ENCODE measurements at places on chromosomes 4 and X.

- DNase-seq = no peak
Observed at GRCh38 chr4:99891351-99891750, 2.9 kb downstream of the LAMTOR3 start.

DNA sequence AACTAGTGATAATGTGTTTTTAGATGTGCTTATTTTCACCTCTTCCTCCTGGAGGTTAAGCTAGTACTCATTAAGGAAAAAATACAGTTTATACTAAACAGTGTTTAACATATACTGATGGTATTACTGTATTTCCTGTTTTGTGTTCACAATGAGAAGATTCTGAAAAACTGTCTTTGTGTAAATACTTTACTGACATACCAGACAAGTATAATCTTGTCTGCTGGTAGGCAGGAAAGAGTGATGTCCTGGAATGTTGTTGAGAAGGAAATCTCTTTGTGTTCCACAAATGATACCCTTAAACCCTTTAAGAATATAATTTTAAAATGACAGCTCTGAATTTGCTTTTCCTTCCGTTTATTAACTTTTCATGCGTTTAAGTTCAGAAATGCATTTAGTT is 205.5 kb upstream of the NUDT6 start:
- no peak for DNase-seq

- DNase-seq = no peak
Observed at GRCh38 chr4:22339491-22339890, 176.4 kb downstream of the ADGRA3 start.

GRCh38 chr4:27251771-27252170 is 391.1 kb downstream of the STIM2 start:
- no peak for DNase-seq

- DNase-seq = no peak
Observed at GRCh38 chr4:149634368-149634767, 181.3 kb downstream of the IQCM start.

- DNase-seq = no peak
Observed at GRCh38 chr4:92566269-92566668, 262.5 kb downstream of the GRID2 start.

DNA sequence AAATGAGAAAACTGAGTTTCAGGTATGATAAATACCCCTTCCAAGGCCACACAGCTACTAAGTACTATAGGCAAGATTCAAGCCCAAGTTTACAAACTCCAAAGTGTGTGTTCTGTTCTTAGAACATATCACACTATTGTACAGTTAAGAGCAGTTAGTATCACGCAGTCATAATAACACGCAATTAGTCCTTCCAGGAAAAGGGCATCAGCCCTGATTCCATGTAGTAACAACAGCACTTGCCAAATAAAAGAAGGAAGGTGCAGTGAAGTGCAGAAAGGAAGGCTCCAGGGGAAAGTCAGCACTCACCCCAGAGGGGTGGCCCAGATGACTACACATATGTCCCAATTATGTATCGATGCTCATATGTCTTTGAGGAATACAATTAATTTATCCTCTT is 4.4 kb downstream of the TASL start:
- no peak for DNase-seq

- no peak for DNase-seq
Observed at GRCh38 chr4:146585761-146586333, 52.8 kb upstream of the POU4F2 start.

DNA sequence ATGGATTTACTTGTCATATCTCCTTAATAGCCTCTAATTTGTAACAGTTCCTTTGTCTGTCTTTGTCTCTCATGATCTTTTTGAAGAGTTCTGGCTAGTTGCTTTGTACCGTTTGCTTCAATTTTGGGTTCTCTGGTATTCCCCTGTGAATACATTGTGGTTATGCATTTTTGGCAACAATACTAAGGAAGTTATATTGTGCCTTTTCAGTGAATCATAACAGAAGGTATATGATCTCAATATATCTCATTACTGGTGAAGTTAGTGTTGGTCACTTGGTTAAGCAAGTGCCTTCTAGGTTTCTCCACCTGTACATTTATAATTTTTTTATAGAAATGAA is 48.6 kb downstream of the DCLK2 start:
- peak; percentile 17 for DNase-seq

- no peak for DNase-seq
Observed at GRCh38 chrX:123432361-123433150, 248.5 kb downstream of the GRIA3 start.

- DNase-seq = no peak
Observed at GRCh38 chrX:73401591-73402266, 45.1 kb upstream of the CDX4 start.

- DNase-seq = peak; percentile 46
Observed at GRCh38 chrX:12771445-12772069, 19.7 kb upstream of the PRPS2 start.

DNA sequence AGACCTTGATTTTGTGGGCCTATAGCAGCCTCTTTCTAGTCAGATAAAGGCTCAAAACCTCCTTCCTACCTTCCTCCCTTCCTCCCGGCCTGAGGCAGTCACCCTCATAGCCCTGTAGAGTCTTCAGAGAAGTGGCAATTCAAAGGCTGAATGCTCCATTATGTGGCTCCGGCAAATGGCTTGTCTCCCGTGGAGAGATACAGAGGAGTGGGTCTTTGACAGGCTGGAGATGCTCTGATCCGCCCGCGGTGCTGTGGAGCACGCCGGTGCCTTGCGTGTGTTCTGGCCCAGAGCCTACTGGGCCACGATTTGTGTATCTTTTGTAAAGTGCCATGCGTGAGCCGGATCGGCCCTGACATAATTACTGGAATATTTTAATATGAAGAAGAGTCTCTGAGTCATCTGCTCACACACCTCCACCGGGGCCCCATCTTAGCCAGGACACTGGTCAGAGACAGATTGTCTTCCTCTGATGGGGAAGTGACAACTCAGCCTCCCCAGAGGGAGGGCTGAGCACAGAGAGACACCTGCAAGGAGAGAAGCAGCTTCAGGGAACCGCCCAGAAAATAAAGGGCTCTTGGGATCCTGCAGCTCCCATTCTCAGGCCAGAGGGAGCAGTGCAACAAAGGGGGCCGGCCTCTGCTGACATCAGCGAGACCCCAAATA is 88.7 kb downstream of the DCTD start:
- DNase-seq = no peak

DNA sequence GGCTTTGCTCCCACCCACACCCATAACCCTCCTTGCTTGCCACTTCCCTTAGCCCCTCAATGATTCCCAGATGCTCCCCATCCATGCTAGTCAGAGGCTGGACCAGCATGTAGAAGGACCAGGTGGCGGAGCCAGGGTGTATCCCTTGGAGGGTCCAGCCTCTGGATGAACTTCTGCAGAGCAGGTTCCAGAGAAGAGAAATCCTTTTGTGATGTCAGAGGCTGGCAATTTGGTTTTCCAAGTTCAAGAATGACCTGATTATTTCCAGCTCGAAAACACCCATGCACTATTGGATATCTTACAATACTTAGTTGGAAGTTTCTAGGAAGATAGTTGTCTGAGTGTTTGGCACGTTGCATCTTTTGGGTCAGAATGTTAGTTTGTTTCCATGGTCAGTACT is 168.3 kb upstream of the RPS6KA3 start:
- no peak for DNase-seq

DNA sequence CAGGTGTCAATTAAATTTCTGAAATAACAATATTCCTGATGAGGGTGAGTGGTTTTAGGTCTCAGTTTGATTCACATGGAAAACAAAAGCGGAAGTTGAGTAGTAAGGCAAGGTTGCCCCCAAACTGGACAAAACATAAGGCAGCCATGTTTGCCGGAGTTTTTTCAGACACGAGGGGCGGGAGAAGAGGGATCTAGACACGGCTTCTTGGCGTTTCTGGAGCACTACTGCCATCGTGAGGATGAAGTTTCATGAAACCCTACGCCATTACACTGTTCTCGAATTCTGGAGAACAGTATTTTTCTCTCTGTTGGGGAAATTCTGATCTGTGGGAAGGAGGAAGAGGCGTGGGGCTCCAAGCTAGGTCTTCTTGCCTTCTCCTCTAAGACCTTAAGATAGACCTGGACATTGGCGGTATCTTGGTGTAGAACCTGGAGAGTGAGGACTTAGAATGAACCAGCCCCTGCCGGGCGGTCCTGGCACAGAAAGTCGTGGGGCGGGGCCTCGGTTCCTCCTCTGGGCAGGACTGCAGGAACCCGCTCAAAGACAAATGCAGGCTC is 160.3 kb downstream of the OR13H1 start:
- peak; percentile 51 for DNase-seq

DNA sequence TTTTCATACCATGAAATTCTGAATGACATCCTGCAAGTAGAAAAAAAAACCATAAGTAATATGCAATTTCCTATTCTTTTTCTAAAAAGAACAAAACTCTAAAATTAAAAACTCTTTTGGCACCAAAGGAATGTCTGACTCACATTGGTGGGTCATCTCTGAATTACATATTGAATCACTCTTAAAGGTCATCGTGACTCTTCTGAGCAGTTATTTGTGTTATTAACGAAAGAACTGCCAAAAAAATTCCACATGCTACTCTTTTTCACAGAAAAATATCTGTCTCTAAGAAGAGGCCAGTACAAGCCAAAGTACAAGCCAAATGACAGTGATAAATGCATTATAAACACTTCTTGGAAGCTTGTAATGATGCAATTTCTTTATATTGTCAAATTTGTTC is 282.2 kb downstream of the GUCY2F start:
- DNase-seq = no peak

DNA sequence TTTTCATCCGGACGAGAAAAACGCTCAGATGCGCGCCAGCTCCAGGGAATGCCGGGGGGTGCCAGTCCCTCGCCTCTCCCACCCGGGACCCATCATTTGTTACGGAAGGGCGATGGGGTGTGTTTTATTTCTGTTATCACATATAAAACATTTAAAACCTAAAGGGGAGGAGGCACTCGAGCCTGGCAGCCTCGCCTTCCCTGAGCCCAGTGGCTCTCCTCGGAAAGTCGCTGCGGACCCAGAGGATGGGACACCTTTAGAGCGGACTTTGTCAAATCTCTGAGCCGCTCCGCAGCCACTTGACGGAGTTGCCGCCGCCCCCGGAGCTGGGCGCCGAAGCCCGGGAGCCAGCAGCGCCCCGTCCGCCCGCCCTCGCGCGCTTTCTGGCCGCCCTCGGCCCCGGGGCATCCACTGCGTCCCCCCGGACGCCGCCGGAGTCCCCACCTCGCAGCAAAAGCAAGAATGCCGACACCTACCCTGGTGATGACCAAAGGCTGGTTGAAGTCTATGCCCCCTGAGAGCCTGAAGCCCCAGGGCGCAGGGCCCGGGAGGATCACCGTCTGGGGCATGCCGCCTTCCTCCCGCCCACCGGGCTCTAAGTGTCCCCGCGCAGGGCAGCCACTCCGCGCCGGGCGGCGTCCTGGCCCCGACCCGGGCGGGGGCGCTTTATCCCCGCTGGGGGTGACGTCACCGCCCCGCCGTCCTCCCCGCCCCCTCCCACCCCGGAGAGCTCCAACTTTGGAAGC is at the start of gene PDLIM3:
Gene PDLIM3 (minus strand): TSS at position 642 of the 746 bp plus-strand sequence. CDS start 73 bp downstream, at position 569.
- DNase-seq = peak; percentile 65

GRCh38 chr4:102308032-102308799 is 37.1 kb downstream of the SLC39A8 start:
- DNase-seq = no peak

DNA sequence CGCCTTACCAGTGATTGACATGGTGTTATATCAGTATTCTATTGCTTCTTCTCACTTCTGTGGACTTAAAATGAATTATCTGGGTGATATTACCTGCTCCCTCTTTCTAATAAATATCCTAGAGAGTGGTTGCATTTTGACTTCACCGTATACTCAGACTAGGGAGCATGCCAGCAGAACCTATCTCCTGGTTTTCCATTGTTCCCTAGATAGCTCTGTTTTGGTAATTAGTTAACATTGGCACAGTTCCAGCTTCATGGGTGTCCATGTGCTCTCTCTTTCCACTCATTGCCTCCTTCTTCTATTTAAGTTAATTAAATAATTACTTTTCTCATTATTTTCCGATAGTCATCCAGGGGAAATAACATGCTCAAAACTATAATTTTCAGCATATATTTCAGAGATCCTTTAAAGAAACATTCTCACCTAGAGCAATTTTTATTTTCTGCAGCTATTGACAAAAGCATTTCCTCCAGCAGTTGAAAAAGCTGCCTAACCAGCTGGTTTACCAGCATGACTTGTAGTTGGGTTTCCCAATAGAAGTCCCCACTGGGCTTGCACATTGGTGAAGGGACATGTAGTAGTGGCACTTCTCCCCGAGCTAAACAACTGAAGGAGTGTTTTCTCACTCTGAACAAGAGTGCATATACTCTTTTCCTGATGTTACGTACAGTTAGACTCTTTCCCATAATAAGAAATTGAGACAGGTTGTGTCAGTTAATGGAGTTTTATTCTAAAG is 27.9 kb upstream of the PAPSS1 start:
- no peak for DNase-seq

GRCh38 chrX:110145854-110146253 is 142.9 kb downstream of the TMEM164 start:
- peak; percentile 39 for DNase-seq

- DNase-seq = no peak
Observed at GRCh38 chrX:132474544-132475248, 14.1 kb downstream of the MBNL3 start.
